ENCODE measurements at places on chromosomes 2 and 18.

DNA sequence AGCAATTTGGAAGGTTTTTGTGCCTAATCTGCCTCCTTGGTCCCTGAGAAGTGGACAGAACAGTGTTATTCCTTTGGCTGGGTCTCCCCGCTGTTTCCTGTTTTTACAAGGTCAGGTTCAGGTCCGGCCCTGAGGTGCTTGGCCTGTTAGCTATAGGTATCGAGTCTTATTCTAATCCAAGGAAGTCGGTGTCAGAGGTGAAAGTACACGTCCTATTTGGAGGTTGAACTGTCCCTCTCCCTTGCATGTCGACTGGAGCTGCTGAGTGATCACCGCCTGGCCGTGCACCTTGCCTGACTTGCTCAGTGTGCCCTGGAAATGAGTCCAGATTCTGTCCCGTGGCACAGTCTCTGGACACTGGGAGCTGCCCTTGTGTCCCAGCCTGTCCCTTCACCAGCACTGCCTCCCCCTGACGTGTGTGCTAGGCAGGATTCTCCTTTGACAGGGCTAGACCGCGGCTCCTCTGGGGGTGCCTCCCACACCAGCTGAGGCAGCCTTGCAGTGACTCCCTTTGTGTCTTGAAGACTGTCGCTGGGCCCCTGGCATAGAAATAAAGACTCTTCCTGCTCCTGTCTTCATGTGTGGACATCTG is 65.7 kb upstream of the RBM44 start:
- DNase-seq = no peak

DNA sequence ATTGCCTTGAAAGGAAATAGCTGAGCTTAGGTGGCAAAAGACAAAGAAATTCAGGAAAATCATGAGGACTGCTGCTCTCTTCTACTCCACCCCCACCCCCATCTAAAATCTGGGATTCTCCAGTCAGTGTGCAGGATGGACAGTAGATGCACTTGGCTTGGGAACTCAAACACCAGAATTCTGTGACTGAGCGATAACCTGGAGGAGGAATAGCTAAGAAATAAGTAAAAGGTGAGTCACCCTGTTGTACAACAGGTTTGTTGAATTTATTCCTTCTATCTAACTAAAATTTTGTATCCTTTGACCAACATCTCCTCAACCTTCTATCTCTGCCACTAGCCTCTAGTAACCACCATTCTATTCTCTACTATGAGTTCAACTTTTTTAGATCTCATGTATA is 1029.9 kb upstream of the ACVR2A start:
- no peak for DNase-seq

GRCh38 chr2:7392076-7392787 is 475.0 kb downstream of the RNF144A start:
- DNase-seq = no peak

DNA sequence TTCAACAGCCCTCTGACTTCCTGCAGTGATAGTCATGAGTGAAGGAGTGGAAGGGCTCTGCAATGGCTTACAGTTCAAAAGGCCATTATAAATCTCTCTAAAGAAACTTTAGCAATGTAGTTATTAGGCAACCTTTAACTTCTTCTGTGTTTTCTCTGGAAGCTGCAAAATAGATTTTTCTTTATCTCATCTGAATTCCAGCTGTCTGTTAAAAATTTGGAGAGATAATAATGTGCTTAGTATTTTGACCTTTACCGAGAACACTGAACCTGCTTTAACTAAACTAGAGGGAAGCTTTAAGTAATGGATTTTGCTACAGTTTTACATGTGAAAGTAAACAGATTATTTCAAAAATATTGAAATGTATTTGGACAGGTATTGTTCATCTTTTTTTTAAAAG is 847.9 kb downstream of the ERBB4 start:
- no peak for DNase-seq

DNA sequence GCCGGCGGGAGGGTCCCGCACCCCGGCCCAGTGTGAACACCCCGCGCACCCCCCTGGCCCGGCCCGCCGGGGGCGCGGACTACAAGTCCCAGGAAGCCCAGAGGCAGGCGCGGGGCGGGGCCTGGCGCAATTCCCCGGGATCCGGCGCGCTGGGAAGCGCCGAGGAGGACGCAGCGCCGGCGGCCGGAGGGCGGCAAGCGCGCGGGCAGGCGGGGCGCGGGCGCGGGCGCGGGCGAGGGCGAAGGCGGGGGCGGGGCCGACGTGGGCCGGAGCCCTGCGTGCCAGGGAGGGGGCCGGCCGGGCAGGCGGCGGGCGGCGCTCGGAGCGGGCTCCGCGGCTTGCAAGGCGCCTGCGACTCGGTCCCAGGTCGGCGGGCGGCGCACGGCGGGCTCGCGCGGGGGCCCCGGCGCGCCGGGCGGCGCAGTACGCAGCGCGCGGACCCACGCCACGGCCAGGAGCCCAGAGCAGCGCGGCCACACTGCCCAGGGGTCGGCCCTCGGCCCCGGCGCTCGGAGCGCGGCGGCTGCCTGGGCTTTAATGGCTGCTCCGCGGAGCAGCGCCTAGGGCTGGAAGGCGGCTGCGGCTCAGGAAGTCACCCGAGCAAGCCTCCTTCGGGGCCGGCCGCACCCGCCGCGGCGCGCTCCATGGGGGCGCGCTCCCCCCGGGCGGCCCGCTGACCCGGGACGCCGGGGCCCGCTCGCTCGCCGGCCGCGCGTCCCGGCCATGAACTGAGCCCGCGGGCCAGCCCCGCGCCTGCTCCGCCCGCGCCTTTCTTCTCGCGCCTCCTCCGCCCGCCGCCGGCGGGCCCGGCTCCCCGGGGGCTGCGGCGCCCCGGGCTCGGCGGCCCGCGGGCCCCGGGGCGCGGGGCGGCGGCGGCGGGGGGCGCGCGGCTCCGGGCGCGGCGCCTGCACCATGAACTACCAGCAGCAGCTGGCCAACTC is at the start of gene AGAP1:
Gene AGAP1 (plus strand): TSS at position 269 of the 941 bp plus-strand sequence.
- DNase-seq = no peak

- no peak for DNase-seq
These were observed 8.5 kb upstream of the PAX3 start for GRCh38 chr2:222307143-222307756.

DNA sequence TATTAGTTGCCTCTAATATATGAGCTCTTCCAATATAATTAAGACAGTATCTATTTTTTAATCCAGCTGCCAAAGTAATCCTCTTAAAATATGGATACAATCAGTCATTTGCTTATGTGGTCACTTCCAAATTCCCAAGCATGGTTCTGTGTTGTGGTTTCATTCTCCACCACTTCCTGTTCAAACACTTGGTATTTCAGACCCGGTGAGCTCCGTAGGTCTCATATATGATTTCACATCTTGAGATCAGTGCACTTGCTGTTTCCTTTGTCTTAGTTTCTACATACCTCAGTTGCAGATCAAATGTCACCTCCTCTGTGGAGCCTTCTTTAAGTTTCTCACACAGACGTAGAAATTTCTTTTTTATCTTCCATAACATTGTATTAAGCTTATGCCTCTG is 254.2 kb downstream of the KCNS3 start:
- no peak for DNase-seq

DNA sequence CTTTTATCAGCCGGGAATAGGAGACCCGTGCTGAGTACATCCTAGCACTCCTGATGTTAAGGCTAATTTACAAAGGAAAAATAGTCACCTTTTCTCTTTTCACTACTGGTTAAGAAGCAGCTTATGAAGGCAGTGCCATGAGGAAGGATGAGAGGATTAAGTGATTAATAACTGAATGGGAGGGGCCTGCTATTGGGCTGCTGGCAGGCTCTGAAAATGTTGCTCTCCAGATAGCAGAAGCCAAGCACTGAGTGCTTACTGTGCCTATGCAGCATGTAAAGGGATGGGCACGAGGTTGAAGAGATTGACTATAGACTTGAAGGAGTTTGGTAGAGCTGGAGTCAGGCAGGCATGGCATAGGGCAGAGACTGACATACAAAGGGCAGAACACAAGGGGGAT is 282.4 kb upstream of the THSD7B start:
- no peak for DNase-seq

- DNase-seq = no peak
These were observed 62.1 kb downstream of the NABP1 start for GRCh38 chr2:191740016-191740419.

- peak; percentile 69 for DNase-seq
These were observed 16.9 kb upstream of the VPS54 start for GRCh38 chr2:64036034-64036705.

- DNase-seq = no peak
These were observed 145.1 kb upstream of the RMP24 start for GRCh38 chr18:35827275-35827902.

DNA sequence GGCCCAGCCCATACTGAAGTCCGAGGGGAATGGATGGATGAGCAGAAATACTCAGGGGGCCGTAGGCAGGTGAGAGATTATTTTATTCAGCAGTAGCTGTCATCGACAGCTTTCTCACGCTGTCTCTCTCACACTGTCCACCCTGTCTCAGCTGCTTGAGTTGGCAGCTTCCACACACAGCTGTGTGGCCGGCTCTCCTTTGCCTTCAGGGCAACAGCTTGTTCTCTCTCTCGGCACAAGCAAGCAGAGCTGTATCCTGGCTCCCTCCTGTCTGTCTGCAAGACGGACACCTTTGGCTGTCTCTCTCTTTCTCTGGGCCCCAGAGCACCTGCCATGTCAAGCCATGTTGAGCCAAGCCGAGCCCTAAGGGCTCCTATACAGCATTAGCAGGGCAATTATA is 9.8 kb upstream of the PAPOLG start:
- no peak for DNase-seq

- DNase-seq = no peak
These were observed 115.5 kb downstream of the ERBB4 start for GRCh38 chr2:212423089-212423488.

DNA sequence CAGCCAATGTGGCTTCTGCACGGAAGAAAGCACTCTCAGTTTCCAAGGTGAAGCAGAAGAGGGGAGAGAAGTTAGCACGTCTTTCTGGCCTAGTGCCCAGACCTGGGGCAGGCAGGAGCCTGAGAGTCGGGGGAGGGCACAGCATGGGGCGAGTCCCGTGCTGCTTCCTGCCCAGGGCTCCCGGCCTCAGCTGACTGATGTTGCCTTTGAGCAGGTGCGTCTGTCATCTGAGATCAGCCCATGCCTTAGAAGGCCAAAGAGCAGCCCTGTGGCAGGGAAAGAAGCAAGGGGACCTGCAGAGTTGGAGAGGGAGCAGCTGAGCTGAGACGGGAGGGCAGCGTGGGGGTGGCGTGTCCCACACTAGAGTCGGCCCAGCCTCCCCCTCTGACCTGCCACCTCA is 3.3 kb downstream of the KCNIP3 start:
- no peak for DNase-seq

DNA sequence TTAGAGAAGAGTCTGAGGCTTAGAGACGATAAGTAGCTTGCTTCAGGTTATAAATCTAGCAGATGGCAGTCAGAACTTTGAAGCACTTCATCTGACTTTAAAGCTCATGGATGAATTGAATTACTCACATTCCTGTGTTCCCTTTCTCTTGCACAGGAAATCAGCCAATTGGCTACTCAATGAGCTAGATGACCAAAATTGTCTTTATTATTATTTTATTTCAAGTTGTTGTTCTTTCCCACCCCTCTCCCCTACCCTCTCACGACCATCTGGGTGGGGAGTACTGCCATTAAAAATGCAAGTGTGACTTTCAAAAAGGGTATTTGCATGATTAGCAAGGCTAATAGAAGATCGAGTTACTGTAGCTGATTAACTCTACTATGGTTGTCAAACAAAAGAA is 491.1 kb downstream of the NR4A2 start:
- no peak for DNase-seq

DNA sequence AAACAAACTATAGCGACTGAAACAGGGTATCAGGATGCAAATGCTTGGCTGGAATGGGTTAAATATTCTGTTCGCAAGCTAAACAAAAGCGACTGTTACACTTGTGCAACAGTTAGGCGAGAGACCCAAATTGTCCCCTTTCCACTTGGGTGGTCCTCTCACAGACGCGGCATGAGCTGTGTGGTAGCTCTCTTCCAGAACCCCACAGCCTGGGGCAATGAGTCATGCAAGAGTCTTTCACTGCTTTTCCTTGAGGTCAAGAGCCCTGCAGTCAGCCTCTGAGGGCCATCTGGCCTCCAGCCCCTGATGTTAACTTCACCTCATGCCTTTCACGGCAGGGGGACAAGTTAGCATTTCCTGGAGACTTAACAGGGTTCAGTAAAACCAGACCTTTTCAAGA is 25.7 kb downstream of the SULT1C4 start:
- no peak for DNase-seq

GRCh38 chr18:448116-448790 is 52.2 kb downstream of the COLEC12 start:
- DNase-seq = no peak

DNA sequence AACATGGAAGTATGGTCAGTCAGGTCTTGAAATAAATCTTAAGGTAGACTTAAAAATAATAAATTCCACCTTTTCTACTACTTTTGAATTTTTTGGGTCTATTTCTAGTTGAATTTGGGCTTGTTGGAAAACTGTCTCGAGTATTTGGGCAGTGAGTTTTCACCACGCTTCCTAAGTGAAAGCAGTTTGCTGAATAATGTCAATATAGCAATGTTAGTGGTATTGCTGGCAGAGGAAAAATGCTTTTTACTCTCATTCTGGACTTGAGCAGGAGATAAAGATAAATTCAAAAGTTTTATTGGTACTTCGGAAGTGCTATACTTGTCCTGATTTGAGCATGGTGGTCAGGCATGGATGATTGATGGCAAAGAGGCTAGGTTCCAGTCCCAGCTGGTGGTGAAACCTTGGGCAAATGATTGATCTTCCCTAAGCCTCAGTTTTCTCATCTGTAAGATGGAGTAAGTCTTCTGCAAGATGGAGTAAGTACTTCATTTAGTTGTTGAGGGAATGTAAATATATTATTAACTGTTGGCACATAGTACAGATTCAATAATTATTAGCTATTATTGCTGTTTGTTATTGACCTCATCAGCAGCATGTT is 503.5 kb upstream of the ZEB2 start:
- DNase-seq = no peak

- DNase-seq = no peak
These were observed 202.5 kb upstream of the SLC8A1 start for GRCh38 chr2:40654346-40654745.

DNA sequence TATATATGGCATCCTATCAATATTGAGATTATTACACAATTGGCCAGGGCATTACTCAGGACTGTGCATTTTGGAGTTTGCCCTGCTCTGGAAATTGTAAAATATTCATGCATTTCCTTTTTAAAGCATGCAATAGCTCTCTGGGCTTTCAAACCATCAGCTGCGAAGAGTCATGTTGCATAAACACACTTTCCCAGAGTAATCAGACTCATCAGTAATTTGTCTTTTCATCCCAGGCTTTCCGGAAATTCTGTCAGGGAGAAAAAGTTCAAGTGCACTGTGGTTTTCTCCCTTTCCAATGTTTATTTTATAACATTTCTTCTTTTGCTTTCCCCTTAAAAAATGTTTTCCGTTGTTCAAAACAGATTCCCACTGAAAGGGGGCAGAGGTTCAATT is 38.9 kb upstream of the FHL2 start:
- DNase-seq = no peak

- DNase-seq = no peak
These were observed 607.3 kb downstream of the STK39 start for GRCh38 chr2:167640096-167640495.

- peak; percentile 65 for DNase-seq
These were observed 185.1 kb downstream of the MYO5B start for GRCh38 chr18:50009773-50010335.

DNA sequence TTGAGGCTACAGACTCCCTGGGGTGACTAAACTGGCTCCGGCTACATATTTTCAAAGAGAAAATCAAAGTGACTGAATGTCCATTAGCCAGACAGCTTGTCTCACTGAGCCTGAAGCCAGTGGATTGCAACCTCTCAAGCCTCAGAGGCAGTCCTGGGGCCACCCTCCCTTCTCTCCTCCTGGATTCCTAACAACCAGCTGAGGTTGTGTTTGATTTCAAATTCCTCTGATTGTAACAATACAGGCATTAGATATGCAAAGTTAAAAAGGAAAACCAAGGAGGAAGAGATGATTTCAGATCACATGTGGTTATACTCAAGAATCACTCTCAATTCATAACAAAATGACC is 101.0 kb upstream of the LMAN1 start:
- DNase-seq = no peak
